ENCODE measurements at places on chromosomes 6 and 20. TPM values are rescaled to one million over a fixed set of nuclear protein-coding genes. Genes with fewer than 3 reads are reported as not detected.
A peak's percentile ranks its signal among the peaks of the same experiment; 100 is the strongest.

NFATC2 gene
- 0.28 TPM for total RNA-seq

RNF182 gene
- 6.1 TPM for total RNA-seq

FOXA2 gene
- 19.3 TPM for total RNA-seq

RFX6 gene
- not detected for total RNA-seq

DCDC2 gene
- total RNA-seq: 0.18 TPM

NCOA6 gene
- 5.4 TPM for total RNA-seq

OPRM1 gene
- total RNA-seq: not detected

LRFN2 gene
- 0.28 TPM for total RNA-seq

TINAG gene
- total RNA-seq: not detected

HLA-DQA2 gene
- total RNA-seq: not detected

TXLNB gene
- total RNA-seq: not detected

FAM209B gene
- 0.59 TPM for total RNA-seq

ANKRD66 gene
- total RNA-seq: not detected

DNA sequence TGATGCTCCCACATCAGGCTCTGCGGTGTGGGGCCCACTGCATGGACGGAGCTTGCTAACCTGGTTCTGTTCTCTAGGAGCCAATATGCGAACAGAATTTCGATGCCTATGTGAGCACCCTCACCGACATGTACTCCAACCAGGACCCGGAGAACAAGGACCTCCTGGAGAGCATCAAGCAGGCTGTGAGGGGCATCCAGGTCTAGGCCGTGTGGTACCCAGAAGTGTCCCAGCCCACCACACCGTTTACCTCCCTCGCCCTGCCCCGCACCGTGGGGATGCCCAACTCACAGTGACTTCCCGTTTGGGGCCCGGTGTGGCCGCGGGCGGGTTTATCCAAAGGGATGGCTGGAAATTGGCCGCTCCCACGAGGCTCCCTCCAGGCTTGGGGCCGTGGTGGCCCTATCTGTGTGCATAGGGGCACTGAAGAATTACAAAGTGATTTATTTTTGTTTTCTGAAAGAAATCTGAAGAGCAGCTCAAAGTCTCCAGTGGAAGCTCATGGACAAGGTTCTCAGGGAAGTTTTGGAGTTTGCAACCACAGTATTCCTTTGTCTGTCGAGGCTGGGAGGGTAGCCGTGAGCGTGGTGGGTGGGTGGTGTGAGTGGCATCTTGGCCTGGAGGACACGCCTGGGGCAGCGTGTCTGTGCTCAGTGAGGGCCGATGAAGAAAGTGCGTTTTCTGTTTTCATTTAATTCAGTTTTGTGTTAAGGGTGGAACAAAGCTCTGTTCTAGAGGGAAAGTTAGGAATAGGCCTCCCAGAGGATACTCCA lies 15.1 kb upstream of the PCMTD2 start:
- DNase-seq: peak; percentile 40

- no peak for DNase-seq
These were observed 194.6 kb downstream of the CDH26 start for GRCh38 chr20:60152792-60153191.

DNA sequence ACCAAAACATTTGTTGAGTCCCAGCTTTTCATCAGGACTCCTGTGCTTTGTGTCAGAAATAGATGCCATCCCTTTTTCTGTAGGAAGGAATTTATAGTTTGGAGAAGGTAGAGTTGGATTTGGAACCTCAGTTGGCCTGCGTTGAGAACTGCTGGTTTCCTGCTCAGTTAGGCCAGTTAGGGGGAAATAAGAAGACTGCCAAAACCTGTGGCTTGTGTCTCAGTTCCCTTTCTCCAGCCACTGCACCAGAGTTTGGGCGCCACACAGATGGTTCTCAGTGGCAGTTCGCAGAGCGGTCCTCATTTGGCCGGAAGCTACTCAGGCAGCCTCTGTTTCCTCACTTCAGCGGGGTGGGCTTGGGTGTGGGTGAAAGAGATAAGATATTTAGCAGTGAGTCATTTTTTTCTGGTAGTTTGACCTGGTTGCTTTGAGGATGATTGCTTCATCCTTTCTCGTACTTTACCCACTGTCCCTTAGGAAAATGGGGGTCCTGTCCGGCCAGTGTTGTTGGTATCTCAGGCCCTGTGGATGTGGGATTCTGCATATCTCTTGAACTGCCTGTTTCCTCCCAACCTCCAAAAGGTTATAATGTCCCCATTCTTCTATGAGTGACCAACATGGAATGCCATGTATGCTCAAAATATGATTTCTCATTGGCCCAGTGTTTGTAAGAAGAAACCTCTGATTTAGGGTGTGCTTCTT lies 53.7 kb downstream of the JARID2 start:
- no peak for DNase-seq

- DNase-seq: no peak
These were observed 111.3 kb upstream of the MLN start for GRCh38 chr6:33915134-33915533.

GRCh38 chr6:165774903-165775601 lies 112.0 kb upstream of the PDE10A start:
- DNase-seq: no peak

- no peak for DNase-seq
These were observed 13.5 kb downstream of the PFDN4 start for GRCh38 chr20:54221353-54221752.

- DNase-seq: no peak
These were observed 18.0 kb upstream of the RSPH3 start for GRCh38 chr6:159017757-159018559.

GRCh38 chr20:9180481-9181257 lies 111.8 kb downstream of the PLCB4 start:
- no peak for DNase-seq

GRCh38 chr6:156559162-156559690 lies 218.0 kb upstream of the ARID1B start:
- DNase-seq: no peak

DNA sequence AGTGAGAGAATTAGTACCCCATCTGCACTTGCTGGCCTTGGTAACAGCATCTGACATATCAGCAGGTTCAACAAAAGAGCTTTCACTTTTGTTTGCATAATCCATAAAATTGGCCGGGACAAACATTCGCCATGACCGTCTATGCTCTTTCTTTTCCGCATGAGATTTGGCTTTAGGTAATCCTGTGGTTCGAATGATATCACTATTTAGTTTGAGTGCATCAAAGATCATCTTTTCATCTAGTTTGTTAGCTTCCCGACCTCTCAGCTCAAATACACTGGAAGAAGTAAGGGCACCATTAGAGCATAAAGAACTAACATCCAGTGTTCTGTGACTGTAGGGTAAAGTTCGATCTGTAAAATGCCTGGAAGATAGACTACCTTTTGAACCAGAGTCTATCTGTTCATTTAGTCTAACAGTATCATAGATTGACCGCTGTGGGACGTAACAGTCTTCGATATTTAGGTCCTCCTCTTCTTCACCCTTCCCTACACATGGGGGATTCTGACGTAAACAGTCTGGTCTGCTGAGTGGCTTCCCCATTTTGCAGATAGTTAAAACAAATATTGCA lies 101.6 kb downstream of the DST start:
- DNase-seq: no peak

- DNase-seq: peak; percentile 34
These were observed 60.5 kb upstream of the ANKEF1 start for GRCh38 chr20:9974324-9974723.

- DNase-seq: no peak
These were observed 22.0 kb upstream of the SRC start for GRCh38 chr20:37323985-37324384.
